Cortex of kidney (tissue), 1 donor: ENCODE measurements at places on chromosomes 13 and 19.

- DNase-seq, result no peak
Observed at GRCh38 chr19:52963247-52963618, 552 bp upstream of the ZNF816 start.

DNA sequence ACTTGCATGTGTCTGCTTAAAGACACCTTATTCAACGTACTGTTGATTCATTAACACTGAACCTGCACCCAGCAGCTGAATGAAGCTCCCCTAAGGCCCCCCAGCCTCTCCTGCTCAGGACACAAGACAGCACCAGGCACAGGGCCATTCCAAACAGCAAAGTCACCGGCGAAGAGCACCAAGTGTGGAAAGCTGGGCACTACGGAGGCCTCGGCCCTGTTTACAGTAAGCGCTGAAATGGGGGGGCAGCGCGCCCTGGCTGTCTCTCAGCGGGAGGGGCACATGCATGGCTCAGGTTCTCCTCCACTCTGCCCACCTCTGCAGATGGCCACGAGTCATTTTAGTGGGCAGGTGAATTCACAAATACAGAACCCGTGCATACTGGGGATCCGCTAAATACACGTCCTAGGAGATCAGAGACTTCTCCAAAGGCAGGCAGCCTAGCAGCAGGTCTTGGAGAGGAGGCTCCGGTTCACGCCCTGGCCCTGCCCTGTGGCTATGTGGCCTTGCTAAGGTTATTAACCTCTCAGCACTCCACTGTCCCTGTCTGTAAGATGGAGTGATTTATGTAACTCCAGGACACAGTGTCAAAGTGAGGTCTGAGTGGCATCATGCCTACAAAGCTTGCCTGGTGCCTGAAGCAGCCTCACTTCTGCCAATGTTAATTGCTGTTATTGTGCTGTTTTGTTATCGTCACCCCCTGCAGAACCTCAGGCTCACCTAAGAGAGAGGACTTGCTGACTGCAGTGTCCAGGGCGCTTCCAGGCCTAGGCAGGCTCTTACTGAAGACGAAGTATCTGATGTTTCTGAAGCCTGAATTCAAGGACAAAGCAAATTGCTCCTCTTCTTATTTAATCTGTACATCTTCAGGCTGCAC, 207.4 kb upstream of the SOX1 start:
- no peak for DNase-seq

GRCh38 chr19:30094756-30095140, 152.7 kb downstream of the URI1 start:
- no peak for DNase-seq

DNA sequence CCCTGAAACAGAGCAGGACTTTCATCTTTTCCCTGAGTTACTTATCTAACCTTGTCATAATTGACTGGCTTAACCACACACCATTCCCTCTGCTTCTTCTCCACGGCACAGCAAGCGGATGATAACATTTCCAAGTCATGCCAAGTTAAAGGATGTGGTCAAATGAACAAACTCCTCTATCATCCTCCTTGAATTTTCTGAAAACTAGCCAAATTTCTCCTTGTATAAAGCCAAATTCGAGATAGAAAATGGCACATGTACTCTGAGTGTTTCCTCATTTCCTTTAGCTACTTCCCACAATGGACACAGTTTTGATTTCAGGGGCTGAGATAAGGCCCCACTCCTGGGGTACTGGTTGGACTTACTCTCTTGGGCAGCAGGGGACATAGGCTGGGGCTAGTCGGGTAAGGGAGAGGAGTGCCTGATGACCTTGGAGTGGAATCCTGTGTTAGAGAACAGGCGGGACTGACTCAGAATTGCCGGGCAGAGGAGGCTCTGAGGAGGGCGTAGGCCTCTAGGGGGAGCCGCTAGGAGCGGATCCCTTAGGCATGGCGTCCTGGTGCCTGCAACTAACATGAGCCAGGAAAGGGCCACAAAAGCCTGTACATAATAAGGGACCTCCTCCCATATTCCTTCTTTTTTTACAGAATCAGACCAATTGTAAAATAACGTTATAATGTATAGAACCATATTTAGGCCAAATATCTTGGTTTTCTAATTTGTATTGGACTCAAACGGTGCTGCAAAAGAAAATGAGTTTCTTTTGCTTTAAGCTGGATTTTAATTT, 20.3 kb upstream of the TMTC4 start:
- no peak for DNase-seq

DNA sequence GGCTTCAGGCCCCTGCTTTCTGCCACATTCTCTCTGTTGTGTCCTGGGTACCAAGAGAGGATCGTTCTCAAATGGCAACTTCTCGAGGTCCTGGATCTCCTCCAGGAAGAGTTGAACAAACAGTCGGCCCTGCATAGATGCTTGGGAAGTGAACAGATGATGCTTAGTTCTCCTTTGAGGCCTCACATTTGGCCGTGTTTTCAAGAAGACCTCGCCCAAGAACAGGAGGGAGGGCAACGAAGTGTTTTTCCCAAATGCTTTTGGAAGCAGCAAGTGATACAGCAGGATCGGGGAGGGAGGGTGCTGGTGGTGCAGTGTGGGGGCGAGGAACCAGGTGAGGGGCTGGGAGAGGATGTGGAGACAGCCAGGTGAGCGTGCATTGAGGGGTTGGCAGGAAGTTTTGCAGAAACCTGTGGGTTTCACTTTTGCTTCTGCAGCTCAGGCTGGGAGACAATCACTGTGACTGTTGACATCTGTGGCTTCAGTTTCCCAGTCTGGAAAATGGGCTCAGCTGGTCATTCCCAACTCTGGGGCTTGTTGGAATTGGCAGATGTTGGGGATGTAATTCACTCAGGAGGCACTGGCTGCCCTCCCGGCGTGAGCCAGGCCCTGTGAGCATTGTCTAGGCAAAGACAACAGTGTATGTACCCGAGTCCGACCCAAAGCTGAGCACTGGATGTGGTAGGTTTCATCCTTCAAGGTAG, 21.6 kb downstream of the MAST3 start:
- DNase-seq, result no peak

GRCh38 chr13:101567841-101568240, 115.4 kb downstream of the ITGBL1 start:
- no peak for DNase-seq

GRCh38 chr19:36210497-36210896, 4.0 kb downstream of the ZNF565 start:
- DNase-seq, result no peak

DNA sequence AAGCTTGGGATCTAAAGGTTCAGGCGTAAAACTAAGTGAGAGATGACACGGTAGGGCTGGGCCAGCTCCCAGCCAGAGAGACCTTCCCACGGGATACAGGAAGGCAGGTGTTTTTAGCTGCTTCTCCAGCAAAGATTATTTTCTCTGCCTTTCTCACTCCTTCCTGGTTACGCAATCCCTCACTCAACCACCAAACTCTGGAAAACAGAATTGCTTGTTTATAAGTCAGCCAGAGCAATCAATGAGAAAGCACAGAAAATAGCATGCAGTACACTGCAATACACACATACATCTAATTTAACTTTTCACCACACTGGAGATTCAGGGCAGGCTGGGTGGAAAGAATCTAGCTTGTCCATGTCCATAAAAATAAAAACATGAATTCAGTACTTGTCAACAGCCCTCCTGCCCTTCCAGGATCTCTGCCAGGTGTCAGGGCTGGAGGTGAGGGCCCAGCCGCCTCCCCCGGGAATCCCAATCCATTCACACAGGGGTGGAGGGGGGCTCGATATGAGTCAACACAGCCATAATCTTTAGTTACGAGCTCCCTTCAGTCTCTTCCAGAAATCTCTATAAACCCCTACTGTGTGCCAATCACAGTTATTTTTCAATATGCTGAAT, 12.2 kb downstream of the RHPN2 start:
- no peak for DNase-seq

DNA sequence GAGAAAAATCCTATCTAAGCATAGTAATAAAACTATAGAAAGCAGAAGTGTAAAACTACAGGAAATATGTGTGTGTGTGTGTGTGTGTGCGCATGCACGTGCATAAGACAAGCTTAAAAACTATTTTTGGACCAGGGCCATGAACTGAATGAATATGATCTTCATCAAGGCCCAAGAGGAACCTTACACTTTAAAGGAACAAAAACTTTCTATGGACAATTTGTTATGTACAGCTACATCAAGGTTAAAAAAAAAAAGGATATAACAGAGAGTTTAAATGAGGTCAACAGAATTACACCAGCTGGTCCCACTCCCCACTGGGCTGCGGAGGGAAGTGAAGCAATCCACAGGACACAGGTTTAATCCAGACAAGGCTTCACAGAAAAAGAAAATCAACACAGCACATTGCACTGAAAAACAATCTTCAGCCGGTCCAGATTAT, 151.1 kb downstream of the LHFPL6 start:
- DNase-seq, result no peak

- DNase-seq, result no peak
Observed at GRCh38 chr13:24043590-24044350, 116.8 kb upstream of the SPATA13 start.

- no peak for DNase-seq
Observed at GRCh38 chr19:36009220-36009619, 607 bp upstream of the SYNE4 start.

DNA sequence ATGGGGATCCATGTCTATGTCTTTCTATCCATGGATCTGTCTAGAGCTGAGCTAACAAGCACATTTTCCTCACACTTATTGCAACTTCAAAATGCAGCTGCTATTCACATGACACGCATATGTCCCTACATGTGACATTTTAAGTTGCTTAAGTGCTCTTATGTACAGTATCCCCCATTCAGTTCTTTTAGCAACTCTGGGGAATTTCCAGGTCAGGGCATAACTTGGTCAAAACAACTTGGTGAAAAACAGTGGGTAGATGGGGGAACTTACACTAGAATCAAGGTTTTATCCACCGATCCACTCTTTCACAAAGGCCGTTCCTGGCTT, 73.0 kb downstream of the COL4A1 start:
- no peak for DNase-seq

DNA sequence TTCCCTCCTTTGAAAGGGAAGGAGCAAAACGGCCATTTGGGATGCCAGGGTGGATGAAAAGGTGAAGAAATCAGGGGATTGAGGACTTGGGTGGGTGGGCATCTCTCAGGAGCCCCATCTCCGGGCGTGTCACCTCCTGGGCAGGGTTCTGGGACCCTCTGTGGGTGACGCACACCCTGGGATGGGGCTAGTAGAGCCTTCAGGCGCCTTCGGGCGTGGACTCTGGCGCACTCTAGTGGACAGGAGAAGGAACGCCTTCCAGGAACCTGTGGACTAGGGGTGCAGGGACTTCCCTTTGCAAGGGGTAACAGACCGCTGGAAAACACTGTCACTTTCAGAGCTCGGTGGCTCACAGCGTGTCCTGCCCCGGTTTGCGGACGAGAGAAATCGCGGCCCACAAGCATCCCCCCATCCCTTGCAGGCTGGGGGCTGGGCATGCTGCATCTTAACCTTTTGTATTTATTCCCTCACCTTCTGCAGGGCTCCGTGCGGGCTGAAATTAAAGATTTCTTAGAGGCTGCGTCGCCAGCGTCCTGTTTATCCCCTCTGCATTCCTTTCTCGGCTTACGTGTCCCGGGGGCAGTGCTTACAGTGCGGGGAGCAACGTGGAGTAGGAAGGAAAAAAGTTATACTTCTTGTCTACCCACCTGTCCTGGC, 15.2 kb upstream of the S1PR4 start:
- DNase-seq, result no peak

DNA sequence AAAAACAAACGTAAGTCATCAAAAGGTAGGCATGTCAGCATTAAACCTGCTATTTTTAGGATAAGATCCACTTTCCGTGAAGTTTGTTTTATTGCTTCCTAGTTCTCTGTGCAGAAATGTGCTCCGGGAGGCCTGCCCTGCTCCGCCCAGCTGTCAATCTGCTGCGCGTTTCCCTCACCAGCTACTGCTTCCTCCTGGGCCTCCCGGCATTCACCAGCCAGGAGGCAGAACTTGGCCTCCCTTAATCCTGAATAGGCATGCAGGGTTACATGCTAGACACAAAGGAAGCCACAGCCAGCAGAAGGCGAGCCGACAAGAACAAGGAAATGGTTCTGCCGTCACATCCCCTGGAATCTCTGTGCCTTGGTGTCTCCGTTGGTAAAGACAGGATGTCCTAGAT, 386.2 kb downstream of the IRS2 start:
- DNase-seq, result no peak

DNA sequence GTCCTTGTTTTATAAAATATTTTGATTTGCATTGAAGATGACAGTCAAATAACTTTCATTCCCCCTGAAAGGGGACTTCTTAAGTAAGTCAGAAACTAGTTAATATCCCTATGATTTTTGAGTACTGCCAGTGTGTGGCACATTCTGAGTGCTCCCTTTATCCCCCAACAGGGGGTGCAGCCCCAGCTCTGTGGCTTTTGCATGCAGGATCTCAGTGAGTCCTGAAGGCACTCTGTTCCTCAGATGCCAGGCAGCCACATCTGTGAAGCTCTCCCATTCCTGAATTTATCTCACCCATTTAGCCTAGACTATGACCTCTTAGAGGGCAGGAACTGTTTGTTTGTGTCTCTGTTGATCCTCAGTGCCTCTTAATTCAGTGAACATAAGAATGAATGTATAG, 123.1 kb downstream of the CDK8 start:
- DNase-seq, result no peak

DNA sequence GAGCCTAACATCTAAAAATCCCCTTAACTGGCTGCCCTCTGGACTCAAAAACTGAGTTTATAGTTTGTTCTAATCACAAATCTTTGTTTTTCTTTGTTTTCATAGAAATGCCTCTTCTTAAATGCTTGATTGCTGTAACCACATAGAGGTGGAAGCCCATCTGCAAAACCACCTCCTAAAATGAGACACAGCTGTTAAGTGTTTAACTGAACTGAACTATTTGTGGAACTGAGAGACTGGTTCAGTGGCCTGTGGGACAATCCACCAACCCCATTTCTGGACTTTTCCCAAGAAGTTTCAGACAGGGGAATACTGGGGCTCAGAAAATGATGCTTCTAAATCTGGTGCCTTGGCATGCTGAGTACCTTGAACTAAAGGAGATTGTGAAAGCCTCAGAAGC, 50.9 kb upstream of the TM9SF2 start:
- no peak for DNase-seq

DNA sequence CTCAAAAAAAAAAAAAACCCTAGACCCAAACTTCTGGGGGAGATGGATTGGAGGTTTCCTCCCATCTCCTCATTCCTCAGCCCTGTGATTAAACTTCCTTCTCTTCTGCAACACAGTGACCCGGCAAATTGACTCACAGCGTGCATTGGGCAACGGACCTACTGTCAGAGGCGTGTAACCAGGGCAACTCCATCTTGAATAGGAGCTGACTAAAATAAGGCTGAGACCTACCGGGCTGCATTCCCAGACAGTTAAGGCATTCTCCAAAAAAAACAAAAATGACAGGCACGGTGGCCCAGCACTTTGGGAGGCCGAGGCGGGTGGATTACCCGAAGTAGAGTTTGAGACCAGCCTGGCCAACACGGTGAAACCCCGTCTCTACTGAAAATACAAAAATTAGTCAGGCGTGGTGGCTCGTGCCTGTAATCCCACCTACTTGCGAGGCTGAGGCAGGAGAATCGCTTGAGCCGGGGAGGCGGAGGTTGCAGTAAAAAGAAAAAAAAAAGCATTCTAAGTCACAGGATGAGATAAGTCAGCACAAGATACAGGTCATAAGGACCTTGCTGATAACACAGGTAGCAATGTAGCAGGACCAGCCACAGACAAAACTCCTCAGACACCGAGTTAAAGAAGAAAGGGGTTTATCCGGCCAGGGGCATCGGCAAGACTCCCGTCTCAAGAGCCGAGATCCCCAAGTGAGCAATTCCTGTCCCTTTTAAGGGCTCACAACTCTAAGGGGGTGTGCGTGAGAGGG, 5.4 kb upstream of the NLRP7 start:
- DNase-seq, result no peak

- no peak for DNase-seq
Observed at GRCh38 chr13:37257051-37257450, 151.6 kb upstream of the CSNK1A1L start.

GRCh38 chr19:48741129-48741999, 954 bp upstream of the RASIP1 start:
- no peak for DNase-seq
